ENCODE measurements at places on chromosomes 7 and 10.

DNA sequence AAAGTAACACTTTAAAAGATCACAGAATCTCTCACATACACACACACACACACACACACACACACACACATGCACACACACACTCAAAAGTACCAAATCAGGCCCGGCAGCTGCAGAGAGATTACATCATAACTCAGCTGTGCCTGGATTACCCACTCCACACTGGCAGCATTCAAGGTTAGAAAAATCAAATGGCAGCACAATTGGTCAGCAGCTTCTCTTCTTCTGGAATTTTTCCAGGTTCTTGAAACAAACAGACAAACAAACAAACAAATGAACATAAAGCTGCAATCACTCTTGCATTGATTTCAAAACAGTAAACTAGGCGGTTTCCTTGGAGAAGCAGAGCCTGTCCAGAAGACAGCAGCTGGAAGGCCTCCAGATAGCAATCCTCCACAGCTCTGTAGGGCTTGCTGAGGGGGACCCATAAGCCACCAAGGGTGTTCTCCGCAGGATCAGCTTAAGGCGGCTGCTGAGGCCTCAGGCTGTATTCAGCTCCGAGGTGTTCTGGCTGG is 24.5 kb upstream of the FAM133B start:
- DNase-seq, result no peak

DNA sequence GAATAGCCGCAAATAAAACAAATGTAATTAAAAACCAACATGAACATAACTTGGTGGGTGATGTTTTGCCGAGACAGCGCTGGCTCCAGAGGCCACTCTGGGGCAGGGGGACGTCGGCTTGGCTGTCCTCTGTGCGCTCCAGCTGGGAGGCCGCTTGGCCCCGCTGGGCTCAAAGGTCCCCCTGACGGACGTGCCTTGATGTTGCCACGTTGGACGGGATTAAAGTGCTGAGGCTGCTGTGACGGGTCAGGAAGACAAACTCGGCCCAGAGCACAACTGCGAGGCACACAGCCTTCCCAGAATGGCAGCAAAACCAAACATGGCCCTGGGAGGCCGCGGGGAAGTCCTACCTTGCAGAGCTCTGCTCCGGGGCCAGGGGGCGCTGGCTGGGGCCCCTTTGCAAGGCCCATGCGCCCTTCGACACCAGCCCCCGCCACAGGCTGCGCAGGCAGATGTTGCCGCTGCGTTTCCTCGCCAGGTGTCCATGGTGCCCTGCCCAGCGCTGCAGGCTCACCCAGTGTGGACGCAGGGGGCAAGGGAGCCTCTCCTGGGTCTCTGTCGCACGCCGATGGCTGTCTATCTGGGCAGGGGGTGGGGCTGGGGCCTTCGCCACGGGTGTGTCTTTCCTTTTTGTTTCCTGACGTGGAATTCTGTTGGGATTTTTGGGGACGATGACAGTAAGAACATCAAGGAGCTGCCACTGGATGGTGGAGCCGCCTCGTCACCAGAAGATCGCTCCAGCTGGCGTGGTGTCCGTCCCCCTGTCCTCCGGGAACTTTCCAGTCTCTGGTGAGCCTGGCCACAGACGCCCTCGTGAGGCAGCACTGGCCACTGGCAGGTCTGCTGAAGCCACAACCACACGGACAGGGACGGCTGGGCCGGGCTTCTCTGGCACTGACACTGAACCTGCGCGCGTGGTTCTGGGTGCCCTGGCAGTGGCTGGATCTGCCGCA is 99.6 kb upstream of the DIP2C start:
- DNase-seq, result no peak

DNA sequence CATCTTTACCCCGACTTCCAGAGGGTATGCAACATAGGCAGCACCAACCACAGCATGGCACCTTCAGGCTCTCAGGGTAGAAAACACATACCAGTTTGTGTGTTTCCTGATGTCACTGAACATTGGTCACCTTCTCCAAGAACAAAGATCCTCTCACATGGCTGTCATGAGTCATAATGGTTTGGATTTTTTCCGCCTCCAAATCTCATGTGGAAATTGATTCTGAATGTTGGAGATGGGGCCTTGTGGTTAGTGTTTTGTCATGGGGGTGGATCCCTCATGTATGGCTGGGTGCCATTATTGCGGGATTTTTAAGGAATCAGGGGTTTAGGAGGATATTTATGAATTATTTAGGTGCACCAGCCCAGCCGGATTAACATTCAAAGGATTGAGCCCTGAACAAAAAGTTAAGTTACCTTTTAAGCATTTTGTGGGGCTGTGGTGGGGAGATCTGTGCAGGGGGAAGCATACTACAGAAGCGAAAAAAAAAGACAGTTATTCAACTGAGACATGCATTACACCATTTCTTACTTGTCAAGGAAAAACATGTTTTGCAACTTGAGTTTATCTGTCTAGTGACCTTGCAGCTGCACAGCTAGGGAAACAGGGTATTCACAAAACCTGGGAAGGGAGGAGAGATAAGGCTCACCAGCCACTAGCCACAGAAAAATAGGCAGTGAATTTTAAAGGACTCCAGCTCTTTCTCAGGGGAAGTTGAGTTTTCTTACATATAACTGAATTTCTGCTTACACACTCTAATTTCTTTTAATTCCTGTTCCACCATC is 774.1 kb upstream of the AUTS2 start:
- no peak for DNase-seq

DNA sequence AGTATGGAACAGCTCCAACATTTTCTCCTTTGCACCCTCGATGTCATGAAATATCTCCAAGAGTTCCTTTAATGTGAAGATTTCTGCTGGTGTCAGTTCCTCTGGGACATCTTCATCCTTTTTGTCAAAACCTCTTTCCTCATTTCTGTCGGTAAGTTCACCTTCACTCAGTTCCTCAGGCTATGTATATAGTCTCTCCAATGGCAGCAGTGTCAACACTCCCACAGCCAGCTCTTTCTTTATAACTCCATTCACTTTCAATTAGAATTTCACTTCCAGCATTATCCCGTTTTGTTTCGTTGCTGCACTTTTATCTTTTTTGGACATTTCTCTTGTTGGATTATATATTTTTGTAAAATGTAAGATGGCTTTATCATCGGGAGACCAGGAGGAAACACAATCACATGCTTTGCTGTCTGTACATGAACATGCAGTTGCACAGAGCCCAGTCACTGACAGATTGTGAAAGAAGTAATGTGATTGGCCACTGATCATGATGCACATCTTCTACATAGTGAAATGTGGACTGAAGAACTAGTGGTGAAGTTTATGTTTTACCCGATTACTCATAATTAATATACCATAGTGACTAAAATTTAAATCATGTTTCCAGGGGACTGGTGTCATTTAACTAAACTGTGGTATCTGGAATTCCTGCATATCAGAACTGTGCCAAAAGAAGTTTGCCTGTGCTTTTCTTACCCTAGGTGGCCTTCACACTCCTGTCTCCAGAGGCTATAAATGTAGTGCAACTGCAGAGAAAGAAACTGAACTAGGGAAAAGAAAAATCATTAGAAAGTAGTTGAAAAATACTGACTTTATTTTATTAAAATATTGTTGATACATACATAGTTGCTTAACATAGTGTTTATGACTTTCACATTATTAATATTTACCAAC is 289.6 kb downstream of the PPP1R3A start:
- DNase-seq, result no peak

- no peak for DNase-seq
Observed at GRCh38 chr7:134431815-134432214, 27.1 kb downstream of the AKR1B1 start.

- DNase-seq, result no peak
Observed at GRCh38 chr7:41567731-41568114, 135.2 kb downstream of the INHBA start.

DNA sequence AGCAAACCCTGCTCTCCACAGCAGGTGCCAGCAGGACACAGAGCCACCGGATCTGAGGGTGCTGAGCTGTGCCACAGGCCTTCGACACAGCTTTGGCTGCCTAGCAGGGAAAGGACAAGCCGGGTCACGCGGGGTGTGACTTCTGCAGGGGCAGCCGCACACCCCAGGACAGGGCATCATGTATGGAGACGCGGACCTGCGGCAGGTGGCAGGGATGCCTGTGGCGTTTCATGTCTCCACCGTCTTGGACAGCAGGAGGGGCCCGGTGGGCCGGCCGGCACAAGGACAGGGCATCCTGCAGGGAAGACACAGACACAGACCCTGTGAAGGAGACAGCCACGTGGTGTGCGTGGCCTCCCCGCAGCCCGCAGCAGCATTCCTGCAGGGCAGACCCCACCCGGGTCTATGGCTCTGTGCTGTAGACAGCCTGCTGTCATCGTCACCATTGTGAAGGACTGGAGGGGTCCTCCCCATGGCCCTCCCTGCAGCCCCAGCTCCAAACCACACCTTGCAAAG is 109.2 kb downstream of the PDGFA start:
- no peak for DNase-seq

GRCh38 chr7:142425281-142425680 is 167.4 kb upstream of the PRSS58 start:
- no peak for DNase-seq

- DNase-seq, result no peak
Observed at GRCh38 chr7:80135309-80136104, 876 bp downstream of the GNAI1 start.

DNA sequence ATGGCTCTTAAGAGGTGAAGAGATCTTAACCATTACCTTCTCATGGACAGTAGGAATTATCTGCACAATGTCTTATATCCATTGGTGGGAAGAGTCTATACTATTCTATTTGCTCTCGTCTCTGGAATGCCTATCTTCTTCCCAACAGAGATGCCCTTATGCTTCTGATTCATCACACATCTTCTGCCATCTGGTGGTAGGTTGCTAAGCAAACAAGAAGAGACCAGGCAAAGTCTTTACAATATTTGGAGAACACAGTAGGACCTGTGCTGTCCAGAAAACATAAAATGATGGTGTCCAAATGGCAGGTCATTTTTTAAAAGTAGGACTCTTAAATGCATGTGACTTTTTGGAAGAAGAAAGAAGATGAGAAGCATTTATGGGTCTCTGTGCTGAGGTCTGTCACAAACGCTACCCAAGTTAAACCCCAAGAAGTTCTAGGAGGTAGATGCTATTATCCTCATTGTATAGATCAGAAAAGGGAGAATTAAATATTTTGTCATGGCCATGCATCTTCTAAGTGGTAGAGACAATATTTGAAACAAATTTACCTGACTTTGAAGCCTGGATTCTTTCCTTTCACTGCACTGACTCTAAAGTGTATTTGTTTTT is 67.8 kb upstream of the NXPH1 start:
- no peak for DNase-seq

DNA sequence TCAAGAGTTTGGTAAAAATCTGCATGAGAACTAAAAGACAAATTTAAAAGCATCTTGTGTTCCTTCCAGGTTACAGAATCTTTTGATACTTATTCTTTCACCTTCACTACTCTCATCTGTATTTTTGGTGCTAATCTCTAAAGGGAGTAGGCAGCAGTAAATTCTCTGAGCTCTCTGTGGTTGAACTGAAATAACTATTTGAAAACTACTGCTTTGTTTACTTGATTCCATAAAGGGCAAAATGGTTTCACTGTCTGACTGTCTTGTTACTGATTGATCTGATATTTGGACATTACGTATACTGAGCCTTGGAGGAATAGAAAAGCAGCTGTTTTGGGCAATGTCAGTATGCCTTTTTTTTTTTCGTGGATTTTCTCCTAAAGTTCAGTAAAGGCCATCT is 103.3 kb downstream of the CHRM2 start:
- DNase-seq, result no peak

DNA sequence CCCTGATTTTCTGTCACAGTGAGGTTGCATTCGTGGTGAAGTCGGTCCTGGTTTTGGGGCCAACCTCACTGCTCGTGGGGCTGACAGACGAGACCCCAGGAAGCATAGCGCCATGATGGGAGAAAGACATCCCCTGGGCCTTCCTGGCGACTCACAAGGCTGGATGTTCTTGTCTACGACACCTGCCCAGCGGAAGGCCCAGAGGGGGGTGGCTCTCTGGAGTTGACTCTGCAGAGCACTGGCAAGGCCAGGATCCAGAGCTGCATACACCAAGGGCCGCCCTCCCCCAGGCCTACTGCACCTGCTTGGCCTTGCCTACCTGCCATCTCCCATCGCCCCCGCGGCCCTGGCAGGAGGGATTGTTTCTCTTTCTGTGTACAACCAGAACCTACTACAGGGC is 608.9 kb downstream of the PTPRN2 start:
- no peak for DNase-seq

GRCh38 chr7:144785521-144785920 is 50.3 kb downstream of the TPK1 start:
- DNase-seq, result no peak

GRCh38 chr7:151327659-151328058 is 14.0 kb upstream of the NUB1 start:
- no peak for DNase-seq

DNA sequence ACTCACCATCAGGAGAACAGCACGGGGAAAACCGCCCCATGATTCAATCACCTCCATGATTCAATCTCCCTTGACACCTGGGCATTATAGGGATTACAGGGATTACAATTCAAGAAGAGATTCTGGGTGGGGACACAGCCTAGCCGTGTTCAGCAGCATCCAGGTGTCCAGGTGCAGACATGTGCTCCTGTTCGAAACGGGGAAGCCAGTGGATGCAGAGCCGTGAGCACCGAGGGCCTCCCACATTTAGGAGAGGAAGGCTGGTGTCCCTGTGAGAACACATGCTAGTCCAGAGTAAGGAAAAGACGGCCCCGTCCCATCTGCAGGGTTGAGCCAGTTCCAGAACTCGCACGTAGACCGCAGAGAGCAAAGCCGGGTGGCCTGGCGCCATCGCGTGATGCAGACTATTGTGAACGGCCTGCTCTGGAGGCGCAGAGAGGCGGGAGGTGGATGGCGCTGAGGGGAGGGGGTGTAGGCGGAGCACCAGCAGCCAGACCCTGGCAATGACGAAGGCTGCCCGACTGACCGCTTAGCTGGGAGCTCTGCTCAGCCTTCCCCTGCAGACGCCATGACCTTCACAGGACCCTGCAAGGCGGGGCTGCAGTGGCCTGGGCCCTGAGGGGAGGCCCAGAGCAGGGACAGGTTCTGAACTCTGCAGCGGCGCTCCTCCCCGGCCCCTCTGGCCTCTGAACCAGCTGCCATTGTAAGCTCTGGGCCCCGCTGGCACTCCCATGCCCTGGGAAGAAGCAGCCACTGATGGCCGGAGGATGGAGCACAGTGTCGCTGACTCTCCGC is 141.6 kb upstream of the TCERG1L start:
- no peak for DNase-seq

- no peak for DNase-seq
Observed at GRCh38 chr10:21385996-21386585, 139.4 kb downstream of the SKIDA1 start.

DNA sequence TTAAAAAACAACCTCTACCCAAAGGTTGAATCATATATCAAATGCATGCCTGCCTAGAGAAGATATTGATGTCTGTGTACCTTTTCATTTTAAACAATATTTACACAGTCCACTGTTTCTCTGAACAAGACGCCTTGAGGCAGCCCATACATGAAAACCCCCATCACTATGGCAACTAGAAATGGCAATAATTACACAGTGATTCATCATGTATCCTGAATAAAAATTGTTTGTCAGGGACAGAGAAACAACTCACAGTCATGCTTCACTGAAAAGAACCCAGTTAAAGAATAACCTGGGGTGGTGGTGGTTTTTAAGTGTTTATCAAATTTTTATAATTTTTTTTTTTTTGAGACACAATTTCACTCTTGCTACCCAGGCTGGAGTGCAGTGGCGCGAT is 19.7 kb downstream of the DNAJC12 start:
- DNase-seq, result no peak

GRCh38 chr7:91892821-91893340 is 12.4 kb upstream of the MTERF1 start:
- DNase-seq, result no peak

GRCh38 chr7:106542550-106543220 is 118.3 kb downstream of the CCDC71L start:
- no peak for DNase-seq

Measured in activated T-helper 1 cell treated with anti-CD3 and anti-CD28 coated beads, Interleukin-2, amount 50 U/mL, for 16 hours (primary cell).